Diencephalon (tissue), 1 donor: ENCODE measurements at places on chromosomes 4 and X. TPM values are rescaled to one million over a fixed set of nuclear protein-coding genes. Genes with fewer than 3 reads are reported as not detected.

Gene FAT1
- 132 TPM for total RNA-seq

Gene FANCB
- 11.3 TPM for total RNA-seq

Gene MTNR1A
- 2.8 TPM for total RNA-seq

Gene HELT
- 1.6 TPM for total RNA-seq

Gene TLL1
- total RNA-seq: 4.6 TPM

Gene TKTL1
- total RNA-seq: 0.69 TPM

Gene CTAG1B
- not detected for total RNA-seq

Gene SFRP2
- total RNA-seq: 4.8 TPM

Gene HSD17B10
- 35.3 TPM for total RNA-seq

Gene SYNPO2
- total RNA-seq: 8.1 TPM

Gene TRAM1L1
- 24.5 TPM for total RNA-seq

Gene NOX1
- not detected for total RNA-seq

Gene RASGEF1B
- total RNA-seq: 104 TPM

Gene SERTM2
- total RNA-seq: 0.23 TPM
